CD4-positive, alpha-beta T cell treated with Interleukin-21 for 1 hour (primary cell): ENCODE measurements at places on chromosomes 3 and 15.

DNA sequence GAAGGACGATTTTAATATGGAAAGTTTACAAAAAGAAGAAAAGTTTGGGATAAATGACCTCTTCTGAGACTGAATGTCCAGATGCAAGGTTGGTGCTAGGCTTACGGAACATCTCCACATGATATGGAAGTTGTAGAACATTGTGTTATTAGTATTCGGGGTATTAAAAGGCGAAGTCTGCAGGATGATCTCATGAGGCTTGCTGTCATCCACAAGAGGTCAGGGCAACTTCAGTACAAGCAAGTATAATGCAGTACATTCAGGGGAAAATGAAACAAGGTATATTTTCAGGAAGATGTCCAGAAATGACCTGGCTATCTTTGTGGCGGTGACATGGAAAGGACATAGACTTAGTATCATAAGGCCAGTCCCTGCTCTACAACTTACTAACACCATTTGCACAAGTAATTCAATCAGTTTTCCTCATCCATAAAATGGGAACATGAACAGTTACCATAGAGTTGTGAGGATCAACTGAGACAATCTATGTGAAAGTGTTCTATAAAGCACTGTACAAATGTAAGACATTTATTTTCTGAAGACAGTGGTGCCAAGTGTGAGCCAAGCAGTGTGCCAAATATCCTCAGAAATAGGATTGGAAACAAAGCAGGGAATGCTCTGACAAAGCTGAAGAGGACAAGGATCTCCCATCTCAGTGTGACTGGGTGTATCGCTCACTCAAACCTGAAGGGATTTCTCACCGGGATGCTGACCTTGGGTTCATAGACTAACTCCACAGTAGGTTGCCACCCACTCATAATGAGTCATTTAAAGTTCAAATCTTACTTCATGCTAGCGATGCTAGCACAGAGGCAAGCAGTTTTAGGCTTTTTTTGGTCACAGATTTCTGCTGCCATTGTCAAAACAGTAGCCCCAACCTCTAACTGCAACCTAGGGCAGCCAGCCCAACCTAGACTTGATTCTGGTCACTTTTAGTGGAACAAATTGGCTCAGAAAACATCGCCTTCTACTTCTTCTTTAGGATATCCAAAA, 118.3 kb downstream of the TIGIT start:
- DNase-seq = no peak

GRCh38 chr3:78804251-78805037, 963.4 kb downstream of the ROBO1 start:
- no peak for DNase-seq

- no peak for DNase-seq
Observed at GRCh38 chr3:37053753-37054152, 60.4 kb downstream of the MLH1 start.

DNA sequence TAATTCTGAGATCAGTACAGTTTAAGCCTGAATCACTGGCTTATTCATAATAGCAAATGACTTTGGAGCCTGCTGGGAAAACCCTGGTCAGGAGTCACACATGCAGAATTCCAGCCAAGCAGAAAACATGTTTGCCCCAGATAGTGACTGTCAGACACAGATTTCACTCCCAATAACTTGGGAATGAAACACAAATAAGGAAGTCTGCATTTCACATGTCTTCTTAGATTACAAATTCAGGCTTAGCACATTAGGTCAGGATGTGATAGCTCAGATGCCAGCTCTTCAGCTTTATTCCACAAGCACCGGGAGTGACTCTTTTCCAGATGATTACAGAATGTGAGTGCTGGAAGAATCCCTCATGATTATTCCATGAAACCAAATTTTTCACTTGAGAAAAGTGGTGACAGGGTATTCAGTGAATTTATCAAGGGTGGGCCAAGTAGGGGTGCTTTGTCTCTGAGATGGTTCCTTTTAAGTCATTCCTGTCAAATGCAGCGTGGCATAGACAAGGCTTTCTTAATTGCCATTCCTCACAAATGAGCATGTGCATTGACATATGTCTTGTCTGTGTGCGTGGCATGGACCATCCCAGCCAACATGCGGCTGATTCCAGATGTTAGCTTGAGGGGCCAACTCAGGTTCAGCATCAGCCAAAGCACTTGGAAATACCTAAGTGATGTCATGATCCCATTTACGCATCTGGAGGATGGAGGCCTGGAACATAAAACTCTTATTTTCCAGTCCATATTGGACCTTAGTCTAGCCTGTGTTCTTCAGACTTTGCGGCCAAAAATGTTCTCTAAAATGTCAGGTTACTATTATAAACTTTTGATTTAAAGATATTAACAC, 191.0 kb downstream of the EPHB1 start:
- no peak for DNase-seq

GRCh38 chr3:118641608-118642007, 393.0 kb downstream of the IGSF11 start:
- DNase-seq = peak; percentile 12

DNA sequence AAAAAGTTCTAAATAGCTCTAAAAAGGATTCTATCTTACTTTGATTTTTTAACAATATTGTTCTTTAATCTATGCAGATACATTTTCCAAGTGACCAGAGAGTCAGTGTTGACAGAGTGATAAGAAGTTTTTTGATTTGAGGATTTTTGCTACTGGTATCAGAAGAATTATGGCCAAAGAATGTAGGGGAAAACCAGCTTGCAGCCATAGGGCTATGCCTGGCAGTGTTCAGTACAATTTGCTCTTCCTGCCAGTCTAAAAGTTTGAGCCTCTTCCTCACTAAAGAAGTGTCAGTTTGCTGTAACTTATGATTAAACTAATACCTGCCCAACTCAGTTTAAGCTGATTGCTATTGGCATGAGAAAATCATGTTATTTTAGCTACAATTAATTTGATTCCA, 35.3 kb upstream of the FSIP1 start:
- DNase-seq = no peak

GRCh38 chr3:87436781-87437543, 160.6 kb upstream of the POU1F1 start:
- DNase-seq = no peak

- DNase-seq = no peak
Observed at GRCh38 chr3:132211896-132212295, 105.3 kb upstream of the ACP3 start.

- no peak for DNase-seq
Observed at GRCh38 chr15:63323798-63324563, 46.6 kb downstream of the APH1B start.

DNA sequence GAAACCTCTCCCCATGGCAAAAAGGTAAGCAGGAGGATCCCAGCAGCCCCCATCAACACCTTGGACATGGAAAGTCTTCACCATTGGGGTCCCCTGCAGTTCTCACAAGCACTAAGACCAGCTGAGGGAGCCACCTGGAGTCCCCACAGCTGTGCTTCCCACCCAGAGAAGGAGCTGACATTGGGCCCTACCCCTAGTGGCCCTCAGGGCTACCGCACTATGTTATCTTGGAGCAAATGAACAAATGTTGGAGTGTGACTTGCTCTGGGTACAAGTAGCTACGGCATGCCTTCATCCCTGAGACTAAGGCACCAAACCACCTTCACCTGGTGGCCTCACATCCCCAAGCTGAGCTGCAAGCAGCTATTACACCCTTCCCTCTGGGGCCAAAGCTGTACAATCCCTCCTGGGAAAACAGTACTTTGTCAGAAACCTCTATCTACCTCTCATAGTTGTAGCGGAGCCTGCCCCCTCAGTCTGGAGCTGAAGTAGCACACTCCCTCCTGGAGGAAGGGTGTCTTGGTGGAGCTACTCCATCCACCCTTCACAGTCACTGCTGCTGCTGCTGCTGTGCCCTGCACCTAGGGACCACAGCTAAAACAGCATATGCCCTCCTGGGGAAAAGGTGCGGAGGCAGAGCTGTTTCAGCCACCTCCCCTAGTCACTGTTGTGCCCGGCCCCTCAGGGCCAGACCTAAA, 42.7 kb downstream of the SERP1 start:
- DNase-seq = no peak

- no peak for DNase-seq
Observed at GRCh38 chr3:7421065-7421464, 560.1 kb downstream of the GRM7 start.

- peak; percentile 20 for DNase-seq
Observed at GRCh38 chr3:13013566-13013965, 59.7 kb downstream of the IQSEC1 start.

GRCh38 chr3:77039606-77040171, at the start of gene ROBO2:
TSS of gene ROBO2 (plus strand) at chr3:77040099. CDS start at chr3:77040786, 687 bp downstream.
- DNase-seq = no peak

DNA sequence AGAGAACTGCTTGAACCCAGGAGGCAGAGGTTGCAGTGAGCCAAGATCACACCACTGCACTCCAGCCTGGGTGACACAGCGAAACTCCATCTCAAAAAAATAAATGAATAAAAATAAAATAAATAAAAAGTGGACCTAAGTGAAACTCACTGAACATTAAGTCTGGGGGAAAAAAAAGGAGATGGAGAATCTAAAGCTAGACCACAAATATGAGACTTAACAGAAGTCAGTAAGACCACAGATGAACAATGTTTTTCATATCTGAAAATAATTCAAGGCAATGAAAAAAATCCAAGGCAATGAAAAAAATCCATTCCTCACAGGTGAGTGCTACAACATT, 18.6 kb downstream of the ANXA2 start:
- DNase-seq = no peak

- no peak for DNase-seq
Observed at GRCh38 chr3:66473181-66473580, 27.6 kb downstream of the LRIG1 start.

DNA sequence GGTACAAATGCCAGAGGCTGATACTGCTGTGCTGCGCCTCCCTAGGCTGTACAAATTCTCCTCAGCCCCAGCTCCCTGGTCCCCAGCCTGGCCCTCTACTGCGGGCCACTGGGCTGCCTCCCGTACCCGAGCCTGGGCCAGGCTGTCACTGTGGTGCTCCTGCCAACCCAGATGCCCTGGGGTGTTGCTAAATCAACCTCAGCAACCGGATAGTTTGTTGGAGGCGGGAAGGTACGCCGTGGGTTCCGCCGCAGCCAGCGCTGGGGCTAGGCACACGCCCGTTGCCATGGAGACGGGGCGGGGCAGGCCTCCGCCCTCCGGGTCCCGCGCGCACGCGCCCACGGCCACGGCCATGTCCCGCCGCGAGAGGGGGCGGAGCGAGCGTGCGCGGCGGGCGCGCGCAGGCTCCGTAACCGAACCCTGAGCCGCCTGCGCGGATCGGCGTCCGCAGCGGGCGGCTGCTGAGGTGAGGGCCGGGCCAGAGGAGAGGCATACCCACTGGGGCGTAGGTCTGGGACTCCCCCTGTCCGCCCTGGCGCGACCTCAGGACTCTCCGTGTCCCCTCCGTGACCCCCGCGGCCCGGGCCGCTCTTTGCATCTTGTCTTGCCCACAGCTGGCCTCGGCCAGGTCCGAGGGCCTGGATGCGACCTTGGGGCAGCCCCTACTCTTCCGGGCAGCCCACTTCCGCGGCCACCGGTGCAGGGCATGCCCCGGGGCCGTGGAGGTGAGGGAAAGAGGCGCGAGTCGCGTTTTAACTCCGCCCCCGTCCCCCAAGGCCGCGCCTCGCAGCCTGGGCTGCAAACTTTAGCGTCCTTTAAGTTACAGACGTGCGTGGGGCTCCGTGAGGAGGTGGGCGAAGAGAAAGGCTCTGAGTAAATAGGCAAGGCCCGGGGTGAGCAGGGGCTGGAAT, at the start of gene TEX264:
Gene TEX264, plus strand, starts transcription at position 430 of the 911 bp plus-strand sequence. CDS start 3,053 bp downstream, outside the sequence.
- peak; percentile 94 for DNase-seq

GRCh38 chr15:63826528-63826927, 7.2 kb downstream of the HERC1 start:
- peak; percentile 54 for DNase-seq

DNA sequence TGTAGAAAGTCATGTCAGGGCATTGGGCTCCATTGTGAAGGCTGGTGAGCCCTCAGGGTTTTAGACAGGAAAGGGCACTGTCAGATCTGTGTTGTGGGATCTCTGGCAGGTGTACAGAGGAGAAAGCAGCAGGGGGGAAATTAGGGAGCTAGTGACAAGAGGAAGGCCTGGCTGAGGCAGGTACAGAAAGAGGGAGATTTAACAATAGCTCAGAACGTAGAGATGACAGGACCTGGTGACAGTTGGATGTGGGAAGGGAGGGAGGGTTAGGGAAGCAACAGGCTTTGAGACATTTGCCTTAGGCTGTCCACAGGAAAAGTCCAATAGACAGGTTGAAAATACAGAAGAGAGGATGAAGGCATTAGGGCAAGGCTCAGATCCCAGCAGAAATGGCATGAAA, 288.1 kb downstream of the EPHB1 start:
- no peak for DNase-seq

DNA sequence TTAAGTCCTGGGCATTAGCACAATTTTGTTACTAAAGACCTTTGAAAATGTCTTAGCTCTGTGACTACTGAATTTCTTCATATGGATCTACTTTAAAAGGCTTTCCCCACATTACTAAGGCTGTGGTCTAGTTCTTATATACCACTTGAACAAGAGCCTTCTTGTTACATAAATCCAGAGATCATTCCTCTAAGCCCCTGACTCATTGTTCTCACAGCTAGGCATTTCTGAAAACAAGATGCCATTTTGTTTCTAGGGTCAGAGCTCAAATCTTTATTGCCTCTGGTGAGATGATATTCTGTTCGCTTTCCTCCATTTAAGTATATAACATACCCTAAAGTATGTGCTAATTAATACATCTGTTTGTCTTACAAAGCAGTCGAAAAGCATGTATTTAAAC, 29.8 kb upstream of the LPP start:
- DNase-seq = no peak

- DNase-seq = no peak
Observed at GRCh38 chr15:74568594-74568993, 27.6 kb downstream of the ARID3B start.

- no peak for DNase-seq
Observed at GRCh38 chr15:79292011-79292410, 9.5 kb downstream of the ANKRD34C start.

DNA sequence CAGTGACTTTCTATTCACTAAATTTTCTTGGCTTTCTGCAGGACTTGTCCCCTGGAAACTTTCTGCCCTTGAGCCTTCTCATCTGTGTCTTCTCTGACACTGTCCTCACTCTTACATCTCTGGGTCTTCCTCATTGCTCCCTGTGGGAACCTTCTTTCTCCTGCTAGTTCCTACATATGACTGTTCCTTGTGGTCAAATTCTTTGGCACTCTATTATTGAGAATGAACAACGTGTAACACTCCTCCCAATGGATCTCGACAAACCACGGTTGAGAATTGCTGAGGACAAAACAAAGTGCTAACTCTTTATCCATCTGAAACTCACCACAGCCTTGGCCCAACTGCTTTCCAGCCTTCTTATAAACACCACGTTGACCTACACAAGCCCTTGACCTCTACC, 3.5 kb upstream of the FAM81A start:
- DNase-seq = no peak

- no peak for DNase-seq
Observed at GRCh38 chr15:77983708-77984445, 93.6 kb downstream of the TBC1D2B start.
